ENCODE measurements at places on chromosomes 6 and 20. TPM values are rescaled to one million over a fixed set of nuclear protein-coding genes. Genes with fewer than 3 reads are reported as not detected.

The SLC4A11 gene
- total RNA-seq = 1.2 TPM

The IYD gene
- not detected for total RNA-seq

The BNIP5 gene
- not detected for total RNA-seq

The SPATS1 gene
- not detected for total RNA-seq

The TMEM14C gene
- total RNA-seq = 114 TPM

The ZNF184 gene
- 7.1 TPM for total RNA-seq

The SLC35D3 gene
- not detected for total RNA-seq

The PLEKHG1 gene
- total RNA-seq = 4.5 TPM

The LIN28B gene
- not detected for total RNA-seq

The EPHA7 gene
- under 0.01 TPM for total RNA-seq

The CRISP3 gene
- not detected for total RNA-seq

The BTNL2 gene
- total RNA-seq = 0.12 TPM

The QKI gene
- 105 TPM for total RNA-seq

The NR2E1 gene
- not detected for total RNA-seq

The C6orf118 gene
- total RNA-seq = not detected

The C4B gene
- 3.2 TPM for total RNA-seq

The BPIFB1 gene
- total RNA-seq = not detected

The C20orf144 gene
- 0.15 TPM for total RNA-seq

The ZNF311 gene
- total RNA-seq = 0.94 TPM

The TREM1 gene
- total RNA-seq = not detected

The WFDC8 gene
- not detected for total RNA-seq

The TRIM39 gene
- 7.6 TPM for total RNA-seq

The EYS gene
- under 0.01 TPM for total RNA-seq

The MLN gene
- not detected for total RNA-seq

The FYN gene
- 162 TPM for total RNA-seq

The ALDH8A1 gene
- 0.35 TPM for total RNA-seq

The CDH4 gene
- 0.70 TPM for total RNA-seq

The SCGN gene
- not detected for total RNA-seq

The ADGRF5 gene
- 0.23 TPM for total RNA-seq

The PARD6B gene
- 0.23 TPM for total RNA-seq

The GJA10 gene
- total RNA-seq = not detected

The WFDC5 gene
- total RNA-seq = not detected

The CD24 gene
- total RNA-seq = 8.0 TPM

The LINC00237 gene
- total RNA-seq = not detected

The PLN gene
- total RNA-seq = 6.5 TPM

The DSP gene
- total RNA-seq = 1.8 TPM

The GSTA2 gene
- not detected for total RNA-seq

The ELOVL2 gene
- not detected for total RNA-seq

The AIF1 gene
- not detected for total RNA-seq

The CGA gene
- total RNA-seq = not detected

The ARHGAP18 gene
- total RNA-seq = 10.8 TPM

The NEURL2 gene
- 3.5 TPM for total RNA-seq

The PPP1R10 gene
- total RNA-seq = 7.3 TPM

The FLRT3 gene
- 2.6 TPM for total RNA-seq

The BANF2 gene
- not detected for total RNA-seq

All from smooth muscle cell of the coronary artery (primary cell).